Activated naive CD8-positive, alpha-beta T cell treated with anti-CD3 and anti-CD28 coated beads, Interleukin-2, amount 10 ng/mL, durations not matched to agents 7 days and 5 days (primary cell): ENCODE measurements at places on chromosomes 3 and 15. TPM values are rescaled to one million over a fixed set of nuclear protein-coding genes. Genes with fewer than 3 reads are reported as not detected.

LRRC49 gene
- not detected for total RNA-seq

PGBD4 gene
- total RNA-seq: 4.5 TPM

DPPA2 gene
- not detected for total RNA-seq

GP5 gene
- total RNA-seq: 2.2 TPM

CCR9 gene
- 19.4 TPM for total RNA-seq

GLT8D1 gene
- total RNA-seq: 44.6 TPM

IQSEC1 gene
- total RNA-seq: 64.6 TPM

SMAD6 gene
- total RNA-seq: 0.94 TPM

STRA6 gene
- total RNA-seq: not detected

SERINC4 gene
- total RNA-seq: 0.14 TPM

AP3B2 gene
- total RNA-seq: not detected

PCBP4 gene
- total RNA-seq: 17.8 TPM

CCR1 gene
- 63.9 TPM for total RNA-seq

SH2D7 gene
- total RNA-seq: 0.11 TPM

ACSBG1 gene
- 0.25 TPM for total RNA-seq

ADAMTS9 gene
- not detected for total RNA-seq
